ENCODE measurements at places on chromosomes 1 and 21.

- DNase-seq: no peak
Observed at GRCh38 chr1:93690921-93691789, 9.5 kb upstream of the BCAR3 start.

DNA sequence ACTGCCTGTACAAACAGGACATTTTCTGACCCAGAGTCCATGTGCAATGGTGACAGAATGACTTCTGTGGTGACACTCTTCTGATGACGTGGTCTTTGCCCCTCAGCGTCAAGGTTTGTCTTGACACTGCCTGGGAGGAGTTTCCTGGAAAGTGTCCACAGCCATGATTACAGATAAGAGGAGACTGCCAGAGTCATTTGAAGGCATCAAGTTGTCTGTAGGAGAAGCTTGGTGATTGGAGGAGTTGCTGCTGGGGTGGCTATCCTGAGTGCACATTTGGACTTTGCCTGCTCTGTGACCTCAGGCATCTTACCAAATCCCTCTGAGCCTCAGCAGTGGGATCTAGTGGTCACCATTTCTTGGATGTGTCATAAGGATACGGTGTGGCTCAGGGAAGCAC, 17.7 kb downstream of the TCHHL1 start:
- DNase-seq: no peak

- DNase-seq: no peak
Observed at GRCh38 chr1:107378866-107379265, 238.0 kb downstream of the NTNG1 start.

GRCh38 chr1:183877053-183877720, 72.3 kb downstream of the RGL1 start:
- DNase-seq: no peak

DNA sequence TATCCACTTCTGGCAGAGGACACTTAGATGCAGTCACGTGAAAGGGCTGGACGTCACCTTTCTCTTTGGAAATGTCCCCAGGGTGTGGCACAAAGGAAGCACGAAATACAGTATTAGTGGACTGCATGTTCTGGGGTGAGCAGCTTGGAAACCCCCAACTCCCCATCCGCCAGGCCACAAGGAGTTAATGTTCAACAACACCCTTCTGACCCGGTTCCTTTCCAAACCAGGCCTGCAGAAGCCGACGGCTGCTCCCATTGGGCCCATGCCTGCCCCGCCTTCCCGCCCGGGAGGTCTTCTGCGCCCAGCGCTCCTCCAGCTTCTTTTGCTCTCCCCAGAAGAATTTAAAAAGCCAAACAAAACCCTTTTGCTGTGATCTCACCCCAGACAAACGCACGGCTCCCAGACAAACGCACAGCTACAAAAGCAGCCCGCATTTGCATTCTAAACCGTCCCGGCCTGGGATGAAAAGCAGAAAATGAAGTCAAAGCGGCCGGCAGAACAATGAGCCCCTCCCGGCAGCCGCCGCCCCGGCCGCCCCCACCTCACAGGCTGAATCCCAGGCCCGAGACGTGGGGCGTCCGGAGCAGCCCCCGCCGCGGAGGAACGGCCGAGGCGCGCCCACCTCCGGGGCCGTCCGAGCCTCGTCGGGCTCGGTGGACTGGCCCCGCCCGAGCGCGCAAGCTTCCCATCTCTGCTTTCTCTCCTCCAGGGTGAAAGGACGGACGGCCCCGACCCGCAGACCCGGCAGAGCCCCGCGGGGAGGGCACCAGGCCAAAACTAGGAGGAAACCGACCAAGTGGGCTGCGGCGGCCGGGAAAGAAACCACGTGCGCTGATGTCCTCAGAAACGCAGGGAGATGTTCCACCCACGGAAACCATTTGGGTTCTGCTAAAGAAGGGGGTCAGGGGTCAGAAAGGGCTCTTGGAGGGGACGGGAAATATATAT, 101.9 kb downstream of the PLPP3 start:
- no peak for DNase-seq

GRCh38 chr21:38878379-38879179, 72.8 kb downstream of the ETS2 start:
- no peak for DNase-seq

- DNase-seq: peak; percentile 33
Observed at GRCh38 chr1:40032240-40032891, 8.2 kb upstream of the CAP1 start.

DNA sequence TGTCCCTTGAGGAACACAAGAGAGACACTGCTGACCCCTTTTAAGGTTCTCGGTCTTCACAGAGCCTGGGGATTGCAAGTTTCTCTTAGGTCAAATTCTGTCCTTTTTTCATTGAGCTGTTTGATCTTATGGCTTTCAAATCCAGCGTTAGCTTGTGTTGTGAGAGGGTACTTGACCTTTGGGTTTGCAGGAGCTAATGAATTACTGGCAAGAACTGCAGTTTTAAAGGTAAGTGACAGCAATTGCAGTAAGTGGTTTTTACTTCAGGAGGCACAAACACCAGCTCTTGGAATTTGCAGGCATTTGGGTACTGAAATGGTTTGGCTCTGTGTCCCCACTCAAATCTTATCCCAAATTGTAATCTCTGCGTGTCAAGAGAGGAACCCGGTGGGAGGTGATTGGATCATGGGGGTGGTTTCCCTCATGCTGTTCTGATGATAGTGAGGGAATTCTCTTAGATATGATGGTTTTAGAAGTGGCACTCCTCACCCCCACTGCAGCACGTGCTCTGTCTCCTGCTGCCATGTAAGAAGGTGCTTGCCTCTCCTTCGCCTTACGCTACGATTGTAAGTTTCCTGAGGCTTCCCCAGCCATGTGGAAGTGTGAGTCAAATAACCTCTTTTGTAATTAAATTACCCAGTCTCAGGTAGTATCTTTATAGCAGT, 134.5 kb upstream of the LYPLAL1 start:
- DNase-seq: no peak

DNA sequence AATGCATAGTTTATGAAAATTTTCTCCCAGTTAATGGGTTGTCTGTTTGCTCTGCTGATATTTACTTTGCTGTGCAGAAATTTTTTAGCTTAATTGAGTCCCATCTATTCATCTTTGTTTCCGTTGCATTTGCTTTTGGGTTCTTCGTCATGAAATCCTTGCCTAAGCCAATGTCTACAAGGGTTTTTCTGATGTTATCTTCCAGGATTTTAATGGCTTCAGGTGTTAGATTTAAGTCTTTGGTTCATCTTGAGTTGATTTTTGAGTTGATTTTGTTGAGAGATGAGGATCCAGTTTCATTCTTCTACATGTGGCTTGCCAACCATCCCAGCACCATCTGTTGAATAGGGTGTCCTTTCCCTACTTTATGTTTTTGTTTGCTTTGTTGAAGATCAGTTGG, 85.2 kb downstream of the DRAM2 start:
- no peak for DNase-seq

GRCh38 chr1:34235594-34235993, 58.9 kb downstream of the C1orf94 start:
- no peak for DNase-seq

DNA sequence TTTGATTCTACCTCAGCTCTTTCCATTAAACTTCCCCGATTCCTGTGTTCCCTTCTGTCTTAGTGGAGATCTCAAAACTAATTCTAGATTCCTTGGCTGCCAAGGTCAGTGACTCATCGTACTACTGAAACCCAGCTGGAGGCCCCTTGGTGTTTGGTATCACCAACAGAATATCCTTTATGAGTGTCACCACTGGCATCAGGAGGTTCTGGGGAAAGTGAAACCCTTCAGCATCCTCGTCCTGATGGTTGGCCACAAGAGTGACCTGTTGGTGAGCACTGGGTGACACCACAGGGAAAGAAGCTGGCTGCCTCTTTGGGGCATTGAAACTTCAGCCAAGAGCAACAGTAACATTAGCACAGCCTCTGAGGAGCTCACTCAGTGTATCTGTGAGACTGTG, 9.6 kb downstream of the RAB42 start:
- no peak for DNase-seq

DNA sequence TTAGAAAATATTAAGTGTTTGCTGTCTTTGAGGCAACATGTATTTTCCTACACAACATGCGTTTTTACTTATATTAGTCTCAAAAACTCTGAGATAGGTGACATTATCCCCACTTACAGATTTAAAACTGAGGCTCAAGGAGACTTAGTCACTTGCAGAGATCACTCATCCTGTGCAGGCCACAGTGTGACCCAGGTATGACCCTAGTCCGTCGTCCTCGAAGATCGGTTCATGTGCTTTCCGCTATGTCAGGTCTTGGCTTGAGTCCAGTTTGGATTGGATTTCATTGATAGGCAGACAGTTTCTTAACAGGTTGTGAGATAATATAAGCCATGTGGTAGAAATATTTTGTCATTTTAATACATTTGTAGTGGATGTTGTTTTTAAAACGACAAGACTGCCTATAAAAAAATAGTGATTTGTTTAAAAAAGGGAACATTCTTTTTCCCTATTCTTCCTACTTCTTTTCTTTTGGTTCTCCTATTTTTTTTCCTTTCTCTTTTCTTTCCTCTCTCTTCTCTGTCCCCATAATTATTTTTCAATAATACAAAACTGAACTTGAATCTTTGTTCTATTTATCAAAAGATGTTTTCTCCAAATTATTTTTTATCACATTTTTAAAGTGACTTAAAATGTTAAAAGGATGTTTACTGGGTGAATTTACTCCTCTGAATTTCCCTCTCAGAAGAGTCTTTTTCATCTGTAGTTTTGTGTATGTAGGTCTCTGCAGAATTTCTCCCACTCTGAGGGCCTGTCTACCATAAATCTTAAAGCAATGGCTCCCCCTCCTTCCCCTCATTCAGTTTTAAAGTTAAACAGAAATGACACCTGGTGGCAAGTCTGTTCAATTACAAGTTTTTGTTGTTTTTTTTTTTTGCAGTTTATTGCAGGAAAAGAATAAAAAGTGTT, 81.8 kb downstream of the PHTF1 start:
- no peak for DNase-seq

- no peak for DNase-seq
Observed at GRCh38 chr1:105419030-105419429, 1637.4 kb upstream of the PRMT6 start.

DNA sequence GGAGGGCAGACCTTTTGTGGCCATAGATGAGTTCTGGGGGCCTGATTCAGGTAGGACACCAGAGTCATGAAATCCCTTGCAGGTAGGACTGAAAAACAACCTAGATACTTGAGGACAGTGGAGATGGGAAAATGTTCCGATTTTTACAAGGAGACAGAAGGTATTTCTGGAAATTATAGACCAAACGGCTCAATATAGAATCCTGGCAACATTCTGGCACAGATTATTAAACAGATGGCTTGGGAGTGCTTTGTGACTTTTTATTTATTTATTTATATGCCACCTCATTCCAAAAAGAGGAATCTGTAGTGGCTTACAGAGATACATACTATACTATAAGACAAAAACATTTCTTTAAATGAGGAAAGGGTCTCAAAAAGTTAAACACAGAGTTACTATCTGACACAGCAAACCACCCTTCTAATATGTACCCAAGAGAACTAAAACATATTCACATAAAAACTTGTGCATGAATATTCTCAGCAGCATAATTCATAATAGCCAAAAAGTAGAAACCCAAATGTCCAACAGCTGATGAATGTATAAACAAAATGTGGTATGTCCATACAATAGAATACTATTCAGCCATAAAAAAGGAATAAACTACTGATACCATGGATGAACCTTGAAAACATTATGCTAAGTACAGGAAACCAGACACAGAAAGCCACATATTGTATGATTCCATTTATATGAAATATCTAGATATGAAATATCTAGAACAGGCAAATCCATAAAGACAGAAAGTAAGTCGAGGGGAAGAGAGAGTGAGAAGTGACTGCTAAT, 49.8 kb downstream of the CDK18 start:
- DNase-seq: no peak

- DNase-seq: no peak
Observed at GRCh38 chr1:53505401-53505800, 46.2 kb downstream of the DMRTB1 start.

DNA sequence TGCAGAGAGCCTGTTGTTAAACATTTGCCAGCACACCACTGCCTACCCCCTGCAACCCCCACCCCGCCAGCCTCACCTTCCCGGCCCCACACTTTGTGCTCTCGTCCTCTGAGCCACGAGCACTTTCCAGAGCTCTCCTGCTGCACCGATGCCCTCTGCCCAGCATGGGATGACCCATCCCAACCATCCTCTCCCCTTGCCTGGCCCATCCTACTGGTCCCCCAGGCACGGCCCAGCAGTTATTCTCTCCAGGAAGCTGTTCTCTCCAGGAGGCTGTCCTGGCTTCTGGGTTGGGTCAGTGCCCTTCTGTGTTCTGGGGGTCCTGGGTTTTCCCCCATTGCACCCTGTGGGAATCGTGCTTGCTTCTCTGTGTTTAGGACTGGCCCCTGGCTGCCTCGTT, 60.1 kb upstream of the ABCG1 start:
- DNase-seq: no peak

- no peak for DNase-seq
Observed at GRCh38 chr1:57167997-57168396, 202.2 kb upstream of the C8B start.

- DNase-seq: no peak
Observed at GRCh38 chr1:14572861-14573260, 25.6 kb upstream of the KAZN start.

DNA sequence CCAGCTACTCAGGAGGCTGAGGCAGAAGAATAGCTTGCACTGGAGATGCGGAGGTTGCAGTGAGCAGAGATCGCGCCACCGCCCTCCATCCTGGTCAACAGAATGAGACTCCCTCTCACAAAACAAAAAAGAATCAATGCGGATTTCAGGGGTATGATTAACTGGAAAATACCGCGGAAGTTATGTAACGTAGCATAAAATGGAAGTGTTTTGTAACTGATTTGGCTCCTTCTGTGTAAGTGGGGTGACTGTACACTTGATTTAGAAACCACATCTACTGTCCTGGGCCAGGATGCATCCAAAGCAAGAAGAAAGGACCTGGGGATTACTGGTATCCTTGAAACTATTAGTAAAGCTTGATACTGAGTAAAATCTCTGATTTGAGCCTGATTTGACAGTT, 3.1 kb upstream of the VAMP4 start:
- no peak for DNase-seq

DNA sequence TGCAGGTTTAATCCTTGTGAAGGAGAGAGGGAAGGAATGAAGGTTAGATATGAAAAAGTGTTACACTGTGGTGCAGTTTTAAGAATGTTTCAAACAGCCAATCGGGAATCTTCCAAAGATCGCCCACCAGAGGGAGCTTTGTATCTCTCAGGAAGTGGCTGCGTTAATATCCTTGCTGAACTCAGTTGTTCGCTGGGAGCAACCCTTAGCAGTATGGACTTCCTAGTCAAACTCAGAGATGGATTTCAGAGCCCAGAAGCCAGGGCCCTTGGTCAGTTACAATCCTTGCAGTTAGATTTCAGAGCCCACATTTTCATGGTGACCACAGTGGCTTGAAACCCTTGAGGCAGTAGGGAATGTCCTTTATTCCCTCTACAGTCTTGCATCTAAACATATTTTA, 136.2 kb downstream of the NTNG1 start:
- DNase-seq: no peak

All from activated T-cell treated with anti-CD3 and anti-CD28 coated beads for 1 hour (primary cell).